ENCODE measurements at places on chromosomes 16 and 17. TPM values are rescaled to one million over a fixed set of nuclear protein-coding genes. Genes with fewer than 3 reads are reported as not detected.

FAM20A gene
- total RNA-seq: 0.17 TPM

MT4 gene
- not detected for total RNA-seq

SYNGR2 gene
- 220 TPM for total RNA-seq

NAGS gene
- total RNA-seq: 13.5 TPM

NPB gene
- total RNA-seq: 0.07 TPM

CDH11 gene
- total RNA-seq: 111 TPM

EVI2A gene
- total RNA-seq: 0.92 TPM

DNA sequence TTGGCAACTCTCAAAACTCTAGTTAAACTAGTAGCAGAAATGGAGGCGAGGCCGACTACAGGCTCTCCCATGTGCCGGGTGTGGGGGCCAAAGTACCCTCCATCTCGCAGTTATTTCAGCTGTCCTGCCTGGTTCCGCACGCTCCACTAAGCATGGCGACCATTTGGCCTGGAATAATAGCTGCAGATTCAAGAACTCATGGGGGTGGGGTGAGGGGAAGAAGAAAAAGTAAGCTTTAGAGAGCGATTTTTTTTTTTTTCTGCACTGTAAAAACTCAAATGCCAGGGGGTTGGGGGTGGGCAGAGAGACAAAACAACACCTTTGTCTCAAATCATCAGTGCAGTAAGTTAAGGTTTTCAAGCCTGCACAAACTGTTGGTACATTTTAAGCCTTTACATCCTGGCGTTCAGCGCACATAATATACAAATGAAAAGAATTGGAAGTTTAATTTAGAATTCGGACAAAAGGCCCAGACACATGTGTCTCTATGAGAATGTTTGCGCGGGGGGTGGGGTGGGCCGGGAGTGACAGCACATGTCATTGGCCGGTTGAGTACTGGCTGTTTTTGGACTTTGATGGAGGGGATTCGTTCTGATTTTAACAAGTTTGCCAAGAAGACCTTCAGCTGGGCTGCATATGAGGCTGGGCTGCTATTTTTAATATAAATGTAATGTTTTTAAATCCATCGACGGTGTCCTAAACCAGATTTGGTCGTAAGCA is 694.7 kb upstream of the SALL1 start:
- H3K27ac ChIP-seq: no peak overlapping the region
- DNase-seq: no peak
- H3K4me1 ChIP-seq: no peaks in the 10 kb centered on the region
- no peaks in the 10 kb centered on the region for H3K27me3 ChIP-seq

DNA sequence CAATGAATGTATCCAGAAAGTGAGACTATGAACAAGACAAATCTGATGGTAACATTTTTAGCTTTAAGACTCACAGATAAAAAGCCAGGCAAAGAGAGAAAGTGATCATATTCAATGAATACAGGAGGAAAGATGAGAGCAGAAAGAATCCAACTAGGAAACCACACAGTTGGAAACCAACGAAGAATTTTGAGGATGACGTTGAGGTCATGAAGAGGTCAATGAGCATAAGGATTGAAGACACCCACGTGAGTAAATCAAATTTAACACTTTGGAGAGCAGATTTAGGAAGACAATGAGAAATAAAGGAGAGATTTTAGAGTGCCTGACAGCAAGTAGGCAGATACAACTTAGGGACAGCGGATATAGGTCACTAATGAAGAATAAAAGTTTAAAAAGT is 948.1 kb downstream of the KCNJ2 start:
- peaks cover 3% of the 10 kb centered on the region for H3K4me1 ChIP-seq
- no peak for DNase-seq
- H3K27me3 ChIP-seq: no peaks in the 10 kb centered on the region
- H3K4me3 ChIP-seq: no peak overlapping the region
- H3K27ac ChIP-seq: no peak overlapping the region

DNA sequence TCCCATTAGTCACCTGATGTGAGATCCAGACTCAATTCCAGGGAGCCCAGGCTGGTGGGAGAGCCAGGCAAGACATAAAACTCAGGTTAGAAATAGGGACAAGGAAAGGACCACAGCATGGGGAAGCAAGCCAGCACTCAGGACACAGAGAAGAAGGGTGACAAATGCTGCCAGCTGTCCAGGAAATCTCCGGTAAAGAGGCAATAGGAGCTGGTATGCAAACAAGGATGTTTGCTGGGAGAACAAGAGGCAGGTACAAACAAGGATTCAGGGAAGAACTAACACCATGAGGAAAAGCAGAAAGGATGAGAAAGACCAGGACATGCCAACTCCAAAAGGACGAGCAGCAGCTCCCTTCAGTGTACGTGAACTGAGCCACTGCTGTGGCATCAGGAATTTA is 10.2 kb upstream of the TXNDC11 start:
- H3K36me3 ChIP-seq: peaks cover 18% of the 10 kb centered on the region
- H3K4me1 ChIP-seq: peaks cover 5% of the 10 kb centered on the region
- DNase-seq: no peak

- no peaks in the 10 kb centered on the region for H3K27me3 ChIP-seq
- H3K4me1 ChIP-seq: peaks cover 7% of the 10 kb centered on the region
- no peak for DNase-seq
- no peak overlapping the region for H3K27ac ChIP-seq
Measured at GRCh38 chr17:48903401-48903800, 4.8 kb upstream of the UBE2Z start.

DNA sequence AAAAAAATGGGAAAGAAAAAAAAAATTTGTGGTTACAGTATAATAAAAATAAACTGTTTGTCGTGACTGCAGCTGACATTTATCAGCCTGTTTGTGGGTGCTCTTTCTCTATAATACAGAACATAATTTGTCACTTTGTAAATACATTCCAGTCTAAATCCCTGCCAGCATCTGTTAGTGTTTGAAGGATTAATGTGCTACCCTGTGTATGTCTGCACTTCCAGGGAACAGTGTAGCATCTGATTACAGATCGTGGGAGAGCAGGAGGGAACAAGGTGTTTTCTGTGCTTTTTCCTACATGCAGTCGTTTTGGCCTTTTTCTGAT is 265.1 kb downstream of the WWOX start:
- H3K27ac ChIP-seq: no peak overlapping the region
- H3K4me1 ChIP-seq: no peaks in the 10 kb centered on the region
- H3K36me3 ChIP-seq: no peaks in the 10 kb centered on the region
- no peaks in the 10 kb centered on the region for H3K27me3 ChIP-seq
- DNase-seq: no peak

DNA sequence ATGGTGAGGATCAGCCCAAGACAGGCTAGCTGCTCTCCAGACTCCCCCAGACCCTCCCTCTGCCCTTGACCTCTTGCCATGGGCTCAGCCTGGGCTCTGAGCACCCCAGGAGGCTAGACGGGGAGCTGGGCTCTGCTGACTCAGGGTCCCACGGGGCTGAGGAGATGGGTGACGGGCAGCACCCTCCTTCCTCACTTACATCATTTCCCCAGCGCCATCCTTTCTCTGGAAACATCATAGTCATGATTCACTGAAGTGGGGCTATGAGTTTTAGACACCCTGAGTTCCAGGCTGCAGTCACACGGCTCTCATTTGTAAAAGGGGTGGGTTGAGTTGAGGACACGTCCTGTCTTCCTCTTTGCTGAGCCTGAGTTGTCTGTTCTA is 3.0 kb upstream of the ITGAX start:
- no peak for DNase-seq
- H3K4me1 ChIP-seq: no peaks in the 10 kb centered on the region
- H3K4me3 ChIP-seq: no peak overlapping the region
